ENCODE measurements at places on chromosomes 2 and 18.

DNA sequence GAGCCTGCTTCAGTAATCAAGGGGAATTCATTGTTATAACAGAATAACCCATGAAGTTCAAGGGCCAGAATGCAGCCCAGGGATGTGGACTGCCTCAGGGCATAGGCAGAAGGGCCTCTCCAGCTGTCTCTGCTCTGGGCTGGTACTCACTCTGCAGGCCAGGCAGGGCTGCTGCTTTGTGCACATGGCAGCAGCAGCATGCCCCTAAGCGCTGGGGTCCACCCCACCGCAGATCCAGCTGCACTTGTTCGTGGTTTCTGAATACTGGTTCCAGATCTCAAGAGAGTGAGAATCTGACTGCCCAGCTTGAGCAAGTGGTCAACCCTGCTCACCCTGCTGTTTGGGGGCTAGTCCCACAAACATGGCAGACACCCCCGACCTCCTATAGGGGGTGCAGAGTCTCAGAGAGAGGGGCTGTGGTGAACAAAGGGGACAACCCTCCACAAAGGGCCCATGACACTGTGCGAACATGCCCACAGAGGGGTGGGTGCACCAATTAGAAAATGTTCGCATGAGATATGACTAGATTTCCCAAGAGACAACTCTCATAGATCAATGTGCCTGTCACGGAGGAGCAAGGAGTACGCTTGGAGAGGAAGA, 87.3 kb downstream of the ACTR3 start:
- DNase-seq = no peak

- DNase-seq = no peak
These were observed 201.7 kb downstream of the NAPG start for GRCh38 chr18:10727477-10727876.

DNA sequence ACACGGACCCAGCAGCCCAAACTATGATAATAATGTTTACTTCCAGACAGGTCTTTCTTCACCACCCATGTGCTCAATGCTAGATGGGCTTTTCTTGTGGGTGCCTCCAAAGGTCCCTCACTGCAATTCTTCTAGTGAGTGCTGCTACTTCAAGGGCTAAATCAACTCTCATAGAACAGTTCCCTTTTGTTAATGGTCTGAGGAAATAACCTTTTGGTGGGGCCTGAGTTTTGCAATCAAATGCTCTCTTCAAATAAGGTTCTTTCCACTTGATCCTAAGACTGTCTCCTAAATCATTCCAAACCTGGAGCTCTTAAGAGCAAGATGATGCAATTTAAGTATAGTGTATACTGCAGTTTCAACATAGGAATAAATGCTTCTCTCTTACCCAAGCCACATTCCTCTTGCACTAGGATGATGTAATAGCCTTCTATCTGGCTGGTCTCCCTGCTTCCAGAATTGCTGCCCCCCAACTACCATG, 6.0 kb downstream of the NEMP2 start:
- no peak for DNase-seq

- no peak for DNase-seq
These were observed 58.7 kb upstream of the ATL2 start for GRCh38 chr2:38435775-38436174.

DNA sequence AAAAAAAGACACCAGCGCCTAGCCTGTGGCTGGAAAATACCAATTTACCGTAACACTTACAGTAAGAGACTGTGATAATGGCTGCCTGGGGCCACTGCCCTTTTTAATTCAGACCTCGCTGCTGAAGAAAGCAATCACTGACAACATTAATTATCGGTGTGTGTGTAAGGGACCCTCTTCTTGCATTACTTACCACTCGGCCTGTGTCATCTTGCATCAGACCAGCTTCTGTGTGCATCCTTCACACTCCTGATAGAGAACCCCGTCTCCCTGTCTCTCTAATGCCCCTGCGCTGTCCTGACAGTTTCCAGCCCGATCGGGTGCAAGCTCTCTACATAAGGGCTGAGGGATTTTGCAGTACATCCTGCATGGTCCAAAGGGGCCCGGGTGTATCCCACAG, 124.4 kb downstream of the ZNF516 start:
- DNase-seq = no peak

DNA sequence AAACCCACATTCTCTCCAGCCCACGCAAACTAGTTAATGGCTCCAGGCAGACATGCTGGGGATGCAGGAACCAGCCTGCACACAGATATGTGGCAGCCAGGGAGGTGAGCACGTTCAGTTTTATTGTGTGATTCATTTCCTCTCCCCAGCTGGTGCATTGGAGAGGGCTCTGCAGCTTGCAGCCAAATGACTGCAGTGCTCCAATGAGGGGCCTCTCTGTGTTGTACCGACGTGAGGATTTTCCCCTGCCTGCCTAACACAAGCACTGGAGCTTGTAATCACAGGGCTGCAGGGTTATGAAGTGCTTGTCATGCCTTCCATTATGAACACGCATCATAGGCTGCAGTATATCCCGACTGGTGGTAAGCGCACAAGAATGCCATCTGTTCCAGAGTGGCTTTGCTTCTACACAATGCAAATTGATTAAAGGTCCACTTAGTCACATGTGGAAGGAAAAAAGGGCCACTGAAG, 92.3 kb upstream of the THUMPD2 start:
- no peak for DNase-seq

DNA sequence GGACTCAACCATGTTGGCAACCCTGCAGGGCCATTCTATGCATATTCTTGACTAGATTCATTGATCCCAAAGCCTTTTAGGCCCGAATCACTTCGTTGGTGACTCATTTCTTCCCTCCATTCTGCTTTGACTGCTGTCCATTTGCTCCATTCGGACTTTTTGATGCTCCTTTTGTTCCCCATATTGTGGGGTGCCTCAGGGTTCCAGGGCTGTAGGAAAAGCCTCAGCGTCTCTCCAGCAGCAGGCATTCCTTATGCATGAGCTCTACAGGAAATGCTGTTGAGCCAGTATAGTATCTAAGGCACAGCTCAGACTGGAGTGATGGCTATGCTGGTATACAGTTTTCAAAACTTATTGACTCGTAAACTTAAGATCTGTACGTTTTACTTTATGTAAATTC, 292.6 kb downstream of the PRKCE start:
- DNase-seq = no peak

DNA sequence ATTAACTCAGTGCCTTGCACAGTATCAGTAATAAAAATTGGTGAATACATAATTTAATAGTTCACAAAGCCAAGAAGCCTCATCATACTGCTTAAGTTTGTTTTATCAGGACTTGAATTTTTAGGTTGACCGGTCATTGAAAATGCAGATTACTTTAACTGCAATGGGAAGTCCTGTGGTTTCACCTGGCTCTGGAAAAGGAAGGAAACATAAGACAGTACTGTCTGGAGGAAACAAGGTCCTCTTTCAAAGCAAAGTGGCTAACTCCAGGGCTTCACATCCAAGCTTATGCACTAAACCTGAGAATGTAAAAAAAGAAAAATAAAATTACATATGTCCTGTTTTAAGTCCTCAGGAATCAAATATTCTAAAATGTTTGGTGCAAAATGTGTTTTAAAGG, 119.7 kb downstream of the DLGAP1 start:
- no peak for DNase-seq

- no peak for DNase-seq
These were observed 23.7 kb upstream of the NR4A2 start for GRCh38 chr2:156356014-156356754.

GRCh38 chr18:22169889-22170420, 566 bp downstream of the GATA6 start:
- no peak for DNase-seq

- DNase-seq = no peak
These were observed 189.3 kb downstream of the HDAC4 start for GRCh38 chr2:239211396-239212094.

- no peak for DNase-seq
These were observed 198.7 kb downstream of the LTBP1 start for GRCh38 chr2:33145459-33145858.

DNA sequence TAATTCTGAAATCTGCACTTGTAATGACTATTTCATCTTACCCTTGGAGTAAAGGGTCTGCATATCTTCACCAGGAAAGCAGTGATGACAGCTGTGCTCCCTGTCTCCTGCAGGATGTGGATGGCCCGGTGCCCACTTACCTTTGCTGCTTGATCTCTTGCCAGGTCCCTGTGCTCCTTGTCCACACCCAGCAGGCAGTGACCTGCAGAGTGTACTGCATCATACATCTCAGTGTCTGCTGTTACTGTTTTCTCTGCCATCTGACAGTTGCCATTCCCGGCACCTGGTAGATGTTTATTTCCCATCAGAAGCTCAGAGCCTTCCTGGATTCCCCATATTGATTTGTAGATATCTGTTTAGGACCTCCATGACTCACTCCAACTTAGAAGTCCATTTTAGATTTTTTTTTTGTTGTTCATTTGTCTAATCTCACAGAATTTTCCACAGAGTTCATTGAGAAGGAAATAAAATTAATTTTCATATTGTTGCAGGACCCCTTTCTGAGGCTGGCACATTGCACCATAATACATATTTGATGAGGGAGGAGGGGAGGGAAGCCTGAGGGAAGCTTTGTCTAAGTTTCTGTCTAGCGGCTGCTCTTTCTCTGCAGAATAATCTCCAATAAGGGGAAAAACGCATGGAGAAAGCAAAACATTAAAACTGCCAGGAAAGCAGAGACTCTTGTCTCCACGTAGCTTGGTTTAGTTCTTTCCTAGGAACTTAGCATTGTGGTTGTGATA, 697.5 kb upstream of the RAB6C start:
- no peak for DNase-seq

DNA sequence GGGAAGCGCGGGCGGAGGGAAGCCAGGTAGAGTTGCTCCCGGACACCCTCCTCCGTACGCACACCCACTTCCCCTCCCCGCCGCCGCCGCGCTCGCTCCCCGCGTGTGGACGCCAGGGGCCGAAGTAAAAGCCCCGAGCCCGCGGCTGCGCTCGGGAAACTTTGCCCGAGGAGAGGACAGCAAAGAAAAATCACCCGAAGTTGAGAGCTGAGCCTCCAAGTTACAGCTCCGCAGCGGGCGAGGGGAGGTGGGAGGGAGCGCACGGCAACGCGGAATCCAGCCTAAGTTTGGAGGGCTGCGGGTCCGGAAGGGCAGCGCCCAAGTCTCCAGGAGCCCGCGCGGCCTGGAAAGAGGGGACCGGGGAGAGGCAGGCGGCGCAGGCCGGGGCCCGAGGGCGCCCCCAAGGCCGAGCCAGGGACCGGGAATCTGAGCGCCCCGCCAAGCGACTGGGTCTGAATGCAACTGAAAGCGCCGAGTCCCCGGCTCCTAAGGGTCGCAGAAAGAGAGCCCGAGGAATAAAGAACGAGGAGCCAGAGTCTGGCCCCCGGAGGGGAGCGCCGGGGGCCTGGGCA, 706 bp upstream of the BCL11A start:
- DNase-seq = no peak

DNA sequence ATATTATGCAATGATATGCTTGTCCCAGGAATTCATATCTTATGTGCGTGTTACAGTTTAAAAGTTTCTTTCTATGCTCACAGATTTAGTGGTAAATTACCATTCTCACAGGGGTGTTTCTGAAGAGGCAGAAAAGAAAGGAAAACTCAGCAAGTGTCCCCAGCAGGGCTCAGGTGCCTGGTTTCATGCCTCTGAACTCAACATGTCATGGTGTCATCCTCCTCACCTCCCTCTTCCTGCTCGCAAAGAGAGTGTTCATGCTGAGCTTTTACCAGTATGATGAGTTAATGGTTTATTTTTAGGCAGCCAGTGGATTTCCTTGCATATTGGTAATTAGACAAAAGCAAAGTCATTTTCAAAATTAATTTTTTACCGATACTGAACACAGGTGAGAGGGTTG, 492.9 kb upstream of the ZEB2 start:
- DNase-seq = no peak

- DNase-seq = no peak
These were observed 33.8 kb upstream of the TMEM247 start for GRCh38 chr2:46445556-46445955.

DNA sequence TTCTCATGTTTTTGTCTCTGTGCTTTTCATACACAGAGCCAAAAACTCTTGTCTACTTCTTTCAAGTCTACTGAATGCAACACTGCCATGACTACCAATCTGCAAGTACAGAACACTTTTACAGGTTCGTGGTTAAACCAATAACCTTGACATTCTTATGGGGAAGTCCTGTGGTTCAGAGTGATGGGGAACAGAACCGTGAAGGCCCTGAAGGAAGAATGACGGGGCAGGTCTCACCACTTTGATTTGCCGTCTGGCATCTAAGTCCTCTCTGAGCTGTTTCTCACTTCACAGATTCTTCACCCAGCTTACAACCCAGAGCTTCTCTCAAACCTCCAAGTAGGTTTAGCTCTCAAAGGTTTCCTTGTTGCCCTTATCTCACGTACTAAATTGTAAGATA, 117.5 kb upstream of the SNTG2 start:
- DNase-seq = no peak

DNA sequence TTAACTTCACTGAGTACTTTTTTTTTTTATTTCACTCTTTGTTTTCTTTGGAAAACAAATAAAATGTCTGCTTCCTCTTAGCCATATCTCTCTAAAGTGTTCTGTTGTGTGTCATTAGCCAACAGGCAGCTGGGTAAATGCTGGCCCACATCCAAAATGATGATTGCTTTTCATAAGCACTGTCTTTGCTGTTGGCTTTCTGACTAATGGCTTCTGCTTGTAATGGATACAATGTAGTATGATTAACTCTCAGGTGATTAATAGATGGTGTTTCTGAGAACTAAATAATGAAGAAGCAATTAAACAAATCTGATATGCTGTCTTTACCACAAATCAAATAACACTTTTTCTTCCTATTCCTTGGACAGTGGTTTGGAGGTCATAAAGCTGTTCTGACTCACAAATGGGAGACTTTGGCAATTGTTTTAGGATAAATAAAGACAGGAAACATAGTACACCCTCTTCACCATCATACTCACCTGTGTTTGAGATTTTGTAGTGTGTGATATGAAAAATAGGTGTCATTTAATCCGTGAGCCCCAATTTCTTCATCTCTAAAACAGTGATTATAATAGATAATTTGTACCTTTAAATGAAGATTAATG, 888.4 kb downstream of the TSN start:
- DNase-seq = no peak

DNA sequence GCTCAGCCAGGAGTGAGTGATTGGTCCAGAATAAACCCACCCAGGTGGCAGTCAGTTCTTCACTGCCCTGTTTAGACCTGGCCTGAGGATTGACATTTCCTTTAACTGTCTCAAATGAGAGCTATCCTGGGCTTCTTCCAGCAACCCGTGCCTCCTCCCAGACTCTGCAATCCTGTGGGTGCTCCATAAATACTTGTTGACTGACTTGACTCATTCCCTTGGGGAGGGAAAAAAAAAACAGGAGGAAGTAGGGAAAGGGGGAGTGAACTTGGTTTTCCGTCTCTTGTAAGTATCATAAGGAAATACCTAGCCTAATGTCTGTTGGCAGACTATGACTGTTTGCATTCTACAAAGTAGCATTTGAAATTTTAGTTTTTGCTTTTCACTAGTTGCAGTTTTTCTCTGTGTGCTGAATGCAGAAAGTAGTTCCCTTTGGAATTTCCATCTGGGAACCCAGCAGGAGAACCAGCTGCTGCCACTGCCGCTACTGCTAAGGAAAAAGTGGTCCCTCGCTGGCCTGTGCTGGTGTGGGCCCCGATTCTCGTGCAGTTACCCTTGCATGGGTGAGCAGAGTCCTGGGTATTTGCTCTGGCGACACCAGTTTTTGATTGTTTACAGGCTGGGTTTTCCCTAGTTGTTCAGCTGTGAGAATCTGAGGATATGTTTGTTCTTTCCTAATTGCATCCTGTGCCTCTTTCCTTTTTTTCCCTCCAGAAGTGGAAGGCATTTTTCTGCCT, 78.8 kb downstream of the TGOLN2 start:
- no peak for DNase-seq
